ENCODE measurements at places on chromosomes 7 and 10. TPM values are rescaled to one million over a fixed set of nuclear protein-coding genes. Genes with fewer than 3 reads are reported as not detected.

- DNase-seq: no peak
Measured at GRCh38 chr10:24269476-24269875, 60.5 kb downstream of the KIAA1217 start.

DNA sequence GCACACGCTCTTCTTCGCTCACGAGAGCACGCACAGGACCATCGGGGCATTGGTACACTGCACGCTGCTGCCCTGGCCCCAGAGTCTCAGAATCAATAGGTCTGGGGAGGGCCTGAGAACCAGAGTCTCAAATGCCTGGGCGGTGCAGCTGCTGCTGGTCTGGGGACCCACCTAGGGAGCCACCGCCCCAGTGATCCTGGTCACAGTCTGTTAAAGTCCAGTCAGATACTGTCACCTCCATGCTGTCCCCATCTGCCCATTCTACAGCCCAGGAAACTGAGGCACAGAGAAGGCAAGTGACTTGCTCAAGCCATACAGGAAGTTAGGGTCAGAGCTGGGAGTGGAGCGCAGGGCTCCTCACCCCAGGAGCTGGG is 38.0 kb downstream of the ZCCHC24 start:
- DNase-seq: no peak

GRCh38 chr7:150755473-150756099 is 18.4 kb downstream of the GIMAP5 start:
- no peak for DNase-seq

DNA sequence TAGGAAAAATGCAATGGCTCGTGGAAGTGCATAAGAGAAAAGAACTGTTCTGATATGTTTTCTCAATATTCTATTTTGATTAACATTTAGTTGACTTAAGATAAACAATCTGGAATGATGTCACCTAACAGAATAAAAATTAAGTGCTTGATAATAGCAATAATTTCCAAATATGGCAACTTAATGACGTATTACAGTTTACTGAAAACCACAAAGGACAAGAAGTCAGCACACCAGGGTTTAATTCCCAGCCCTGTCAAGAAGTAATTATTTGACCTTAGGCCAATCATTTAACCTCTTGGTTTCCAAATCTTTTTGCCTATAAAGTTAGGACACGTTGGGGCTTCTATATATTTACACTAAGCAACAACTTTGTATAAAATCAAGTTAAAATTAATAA is 95.7 kb downstream of the CABCOCO1 start:
- DNase-seq: no peak

- no peak for DNase-seq
Measured at GRCh38 chr10:103394180-103394579, 2.1 kb downstream of the ATP5MK start.

DNA sequence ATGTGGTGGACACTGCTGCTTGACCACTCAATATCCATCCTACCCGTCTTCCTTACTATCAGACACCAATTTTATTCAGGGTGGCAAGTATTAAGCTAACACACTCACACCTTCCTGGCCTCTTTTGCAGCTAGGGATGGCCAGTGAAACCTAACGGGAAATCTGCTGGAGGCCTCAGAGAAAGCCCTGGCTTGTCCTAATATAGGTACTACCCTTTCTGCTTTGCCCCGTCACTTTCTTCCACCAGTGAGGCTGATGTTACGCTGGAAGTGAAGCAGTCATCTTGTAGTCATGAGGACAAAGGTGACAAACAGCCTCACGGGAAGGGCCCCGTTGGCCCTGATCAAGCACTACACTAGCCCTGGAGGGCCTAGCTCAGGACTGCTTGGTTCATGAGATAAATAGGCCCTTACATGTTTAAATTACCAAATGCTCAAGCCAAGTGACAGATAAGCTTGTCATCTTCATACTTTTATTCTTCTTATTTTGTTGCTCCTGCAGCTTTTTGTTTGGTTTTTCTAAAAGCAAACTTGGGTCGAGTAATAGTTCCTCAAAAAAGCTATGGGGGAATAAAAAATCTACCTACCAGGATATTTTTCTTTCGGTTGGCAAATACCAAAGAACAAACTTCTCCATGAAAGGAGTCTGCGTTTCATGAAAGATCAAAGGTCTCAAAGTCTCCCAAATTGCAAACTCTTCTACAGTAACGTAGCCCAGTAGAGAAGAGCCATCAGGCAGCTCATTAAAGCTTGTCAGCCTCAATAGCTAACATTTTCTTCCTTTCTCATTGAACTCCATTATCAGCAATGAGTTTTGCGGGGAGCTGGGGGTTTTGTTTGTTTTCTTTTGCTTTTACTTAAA is 17.5 kb downstream of the CREB3L2 start:
- no peak for DNase-seq

DNA sequence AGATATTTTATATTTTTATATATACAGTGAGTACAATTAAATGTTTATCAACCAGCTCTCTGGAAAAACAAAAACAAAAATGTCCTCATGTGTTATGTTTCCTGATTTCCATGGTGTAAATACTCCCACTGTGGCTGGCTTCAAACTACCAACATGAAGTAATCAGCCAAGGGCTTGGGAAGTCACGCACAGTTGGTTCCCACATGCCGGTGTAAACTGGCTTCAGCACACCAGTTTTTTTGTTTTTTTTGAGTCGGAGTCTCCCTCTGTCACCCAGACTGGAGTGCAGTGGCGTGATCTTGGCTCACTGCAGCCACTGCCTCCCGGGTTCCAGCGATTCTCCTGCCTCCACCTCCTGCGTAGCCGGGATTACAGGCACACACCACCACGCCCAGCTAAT is 11.8 kb downstream of the OSBPL3 start:
- DNase-seq: no peak

- no peak for DNase-seq
Measured at GRCh38 chr10:30883751-30884150, 147.9 kb downstream of the ZNF438 start.

GRCh38 chr10:33252794-33253203 is 81.7 kb downstream of the NRP1 start:
- DNase-seq: no peak

DNA sequence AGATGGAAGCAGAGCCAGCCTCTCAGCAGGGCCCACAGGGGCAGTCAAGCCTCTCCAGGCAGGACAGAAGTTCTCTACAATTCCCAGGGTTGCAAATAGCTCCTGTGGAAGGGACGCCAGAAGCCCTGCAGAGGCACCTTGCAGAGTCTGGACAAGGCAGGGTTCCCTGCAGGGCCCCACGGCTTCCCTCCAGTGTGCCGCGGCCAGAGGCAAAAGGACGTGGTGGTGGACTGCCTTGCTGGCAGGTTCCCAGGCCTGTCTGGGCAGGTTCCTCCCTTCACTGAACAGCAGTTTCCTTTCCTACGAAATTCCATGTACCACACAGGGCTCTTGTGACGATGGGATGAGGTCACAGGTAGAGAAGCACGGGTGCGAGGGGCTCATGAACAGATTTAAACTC is 25.1 kb downstream of the UPP1 start:
- no peak for DNase-seq

GRCh38 chr7:29977886-29978651 is 11.5 kb downstream of the SCRN1 start:
- no peak for DNase-seq

- DNase-seq: no peak
Measured at GRCh38 chr10:22677333-22677732, 37.0 kb downstream of the PIP4K2A start.

DNA sequence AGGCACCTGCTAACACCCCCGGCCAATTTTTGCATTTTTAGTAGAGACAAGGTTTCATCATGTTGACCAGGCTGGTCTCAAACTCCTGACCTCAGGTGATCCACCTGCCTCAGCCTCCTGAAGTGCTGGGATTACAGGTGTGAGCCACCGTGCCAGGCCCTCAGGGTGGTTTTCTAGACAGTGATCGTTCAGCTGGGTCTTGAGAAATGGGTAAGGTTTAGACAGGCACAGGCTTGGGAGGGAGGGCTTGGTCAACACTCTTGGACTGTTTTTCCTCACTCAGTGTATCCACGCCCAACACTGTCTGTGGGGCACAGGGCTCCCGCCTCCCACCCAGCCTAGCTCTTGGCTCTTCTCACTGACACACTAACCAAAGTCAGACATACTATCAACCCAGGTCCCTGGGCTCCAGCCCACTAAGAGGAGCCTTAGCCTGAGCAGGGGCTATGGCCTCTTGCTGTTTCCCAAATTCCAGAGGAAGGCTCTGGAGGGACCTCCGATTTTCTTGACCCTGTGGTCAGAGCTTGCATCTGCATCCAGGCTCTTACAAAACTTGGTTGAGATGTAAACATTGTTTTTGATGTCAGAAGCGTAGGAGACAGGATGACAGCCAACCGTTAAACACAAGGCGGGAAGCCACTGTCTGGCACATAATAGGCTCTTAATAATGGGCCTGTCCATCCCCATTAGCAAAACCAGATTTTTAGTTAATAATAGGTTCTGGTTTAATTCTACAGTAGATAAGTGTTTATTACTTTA is 143.9 kb downstream of the PRKAG2 start:
- no peak for DNase-seq

- no peak for DNase-seq
Measured at GRCh38 chr10:120735773-120736371, 115.3 kb upstream of the WDR11 start.

DNA sequence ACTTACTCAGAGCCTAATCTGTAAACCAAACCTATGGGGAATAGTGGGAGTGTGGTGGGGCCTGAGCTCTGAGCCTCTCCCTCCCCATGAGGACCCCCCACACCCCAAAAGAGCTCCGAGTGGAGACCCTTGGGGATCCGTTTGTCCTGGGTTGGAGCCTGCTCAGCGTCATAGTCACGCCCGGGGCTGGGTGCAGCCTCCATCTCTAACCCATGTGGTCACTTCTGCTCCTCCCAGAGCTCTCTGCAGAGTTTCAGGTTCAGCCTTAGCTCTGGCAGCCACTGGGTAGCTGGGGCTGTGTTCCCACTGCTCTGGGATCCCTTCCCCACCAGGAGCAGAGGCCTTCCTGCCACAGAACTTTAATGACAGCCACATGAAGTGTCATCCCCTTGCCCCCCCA is 25.9 kb downstream of the PFKFB3 start:
- no peak for DNase-seq

GRCh38 chr10:87618566-87619423 is 40.9 kb upstream of the PAPSS2 start:
- DNase-seq: no peak

GPR146 gene
- polyA plus RNA-seq: 6.2 TPM

COL1A2 gene
- 3,136 TPM for polyA plus RNA-seq

PLXDC2 gene
- polyA plus RNA-seq: 31.4 TPM

RBM17 gene
- 107 TPM for polyA plus RNA-seq

FOXP2 gene
- 9.3 TPM for polyA plus RNA-seq
